Stimulated activated CD8-positive, alpha-beta memory T cell treated with anti-CD3 and anti-CD28 coated beads, Interleukin-4, amount 100 ng/mL, for 48 hours (primary cell): ENCODE measurements at places on chromosomes 3 and 15.

- DNase-seq: no peak
These were observed 35.0 kb downstream of the SPSB4 start for GRCh38 chr3:141086188-141086587.

DNA sequence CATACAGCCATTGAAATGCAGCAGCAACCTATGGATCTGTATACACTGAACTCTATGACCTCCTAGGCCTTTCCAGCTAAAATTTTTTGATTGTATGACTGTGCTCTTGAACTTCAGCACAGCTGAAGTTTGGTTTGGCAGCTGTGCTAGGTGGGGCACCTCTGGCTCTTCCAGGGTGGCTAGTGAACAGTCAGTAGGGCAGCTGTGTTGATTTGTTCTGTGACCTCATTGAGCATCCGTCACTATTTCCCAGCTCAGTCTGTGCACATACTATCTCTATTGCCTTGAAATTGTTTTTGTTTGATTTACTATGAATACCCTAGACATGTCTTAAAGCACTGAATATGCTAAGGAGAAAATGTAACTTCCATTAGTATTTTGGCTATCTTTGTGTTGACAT, 363.2 kb upstream of the NAALADL2 start:
- no peak for DNase-seq

DNA sequence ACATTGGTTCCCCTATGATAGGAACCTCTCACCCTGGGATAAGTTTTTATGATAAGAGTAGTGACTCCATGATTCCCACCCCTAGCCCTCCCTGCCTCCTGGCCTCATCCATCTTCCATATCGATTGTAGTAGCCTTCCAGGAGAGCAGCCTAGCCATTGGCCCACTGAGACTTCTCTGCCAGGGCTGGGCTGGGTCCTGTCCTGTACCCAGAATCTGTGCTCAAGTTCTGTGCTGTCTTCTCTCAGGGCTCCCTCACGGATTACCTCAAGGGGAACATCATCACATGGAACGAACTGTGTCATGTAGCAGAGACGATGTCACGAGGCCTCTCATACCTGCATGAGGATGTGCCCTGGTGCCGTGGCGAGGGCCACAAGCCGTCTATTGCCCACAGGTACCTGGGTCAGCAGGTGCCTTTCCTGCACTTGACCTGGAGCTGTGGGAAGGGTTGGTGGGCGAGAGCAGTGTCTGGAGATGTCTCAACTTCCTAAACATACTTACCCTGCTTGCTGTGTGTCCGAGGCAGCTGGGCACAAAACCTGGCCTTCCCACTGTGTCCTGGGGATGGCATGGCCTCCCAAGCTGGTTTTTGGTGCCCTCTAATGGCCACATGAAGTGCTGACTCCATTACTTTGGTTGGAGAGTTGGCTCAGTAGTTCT, 16.6 kb upstream of the EXOG start:
- peak; percentile 55 for DNase-seq

- DNase-seq: no peak
These were observed 394.2 kb upstream of the CBLB start for GRCh38 chr3:106263011-106263410.

DNA sequence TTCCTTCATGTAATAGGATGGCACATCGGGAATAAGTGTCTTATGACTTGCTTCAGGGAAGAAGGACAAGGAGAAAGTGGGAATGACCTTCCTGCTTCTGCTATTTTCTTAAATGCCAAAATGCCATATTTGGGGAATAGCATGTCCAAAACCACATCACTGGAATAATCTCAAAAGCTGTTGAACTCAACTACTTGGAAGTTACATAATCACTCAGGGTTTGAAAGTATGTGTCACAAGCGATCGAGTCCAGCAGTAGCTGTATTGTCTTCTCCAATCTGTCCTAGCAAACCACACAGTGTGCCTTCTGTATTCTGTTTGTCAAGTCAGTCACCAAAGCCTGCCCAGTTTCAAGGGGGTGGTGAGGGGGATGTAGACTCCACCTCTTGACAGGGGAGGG, 58.3 kb upstream of the GADL1 start:
- no peak for DNase-seq

DNA sequence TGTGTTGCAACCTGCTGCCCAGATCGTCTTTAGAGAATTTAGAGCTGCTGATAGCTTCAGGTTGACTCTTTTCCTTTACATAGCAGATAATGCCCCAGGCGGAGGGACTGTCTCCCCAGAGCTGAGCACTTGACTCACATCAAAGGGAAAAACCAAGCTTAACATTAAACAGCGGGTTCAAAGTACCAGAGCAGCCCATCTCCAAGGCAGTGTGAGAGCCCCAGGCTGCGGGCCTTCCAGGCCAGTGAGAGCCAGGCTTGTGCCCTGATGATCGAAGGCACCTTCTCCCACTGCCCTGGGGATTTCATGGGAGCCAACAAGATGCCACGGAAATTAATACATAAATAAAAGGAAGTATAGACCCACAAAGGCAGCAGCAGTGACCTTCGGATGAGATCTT, 275.6 kb downstream of the XXYLT1 start:
- DNase-seq: no peak

DNA sequence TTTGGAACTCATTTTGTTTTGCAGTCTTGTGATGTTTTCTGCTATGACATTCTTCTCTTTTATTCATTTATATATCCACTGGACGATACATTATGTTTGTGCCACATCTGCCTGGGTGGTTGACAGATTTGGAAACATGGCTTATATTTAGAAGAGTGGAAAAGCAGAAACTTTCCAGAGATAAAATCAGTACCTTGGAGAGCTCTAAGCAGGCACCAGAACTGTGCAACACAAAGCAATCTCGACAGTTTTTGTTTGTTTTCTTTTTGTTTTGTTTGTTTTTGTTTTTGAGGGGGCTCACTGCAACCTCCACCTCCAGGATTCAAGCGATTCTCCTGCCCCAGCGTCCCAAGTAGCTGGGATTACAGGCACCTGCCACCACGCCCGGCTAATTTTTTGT, 45.5 kb downstream of the SYN2 start:
- no peak for DNase-seq

DNA sequence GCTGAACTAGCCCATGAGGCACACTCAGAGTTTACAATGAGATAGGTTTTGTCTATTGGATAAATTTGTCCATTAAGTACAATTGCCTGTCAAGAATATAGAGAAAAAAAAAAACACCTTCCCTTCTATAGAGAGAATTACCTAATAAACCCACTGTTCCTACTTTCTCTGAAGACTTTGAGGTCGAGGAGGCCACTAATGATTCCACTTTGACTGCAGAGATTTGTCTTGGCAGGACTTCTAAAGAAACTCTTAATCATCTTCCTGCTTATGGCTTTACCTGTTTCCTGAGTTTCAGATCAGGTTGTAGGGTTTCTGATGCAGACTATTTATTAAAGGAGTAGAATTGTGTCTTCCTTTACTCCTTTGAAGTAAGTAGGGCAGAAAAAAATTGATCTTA, 342.4 kb upstream of the KCNMB2 start:
- DNase-seq: no peak

DNA sequence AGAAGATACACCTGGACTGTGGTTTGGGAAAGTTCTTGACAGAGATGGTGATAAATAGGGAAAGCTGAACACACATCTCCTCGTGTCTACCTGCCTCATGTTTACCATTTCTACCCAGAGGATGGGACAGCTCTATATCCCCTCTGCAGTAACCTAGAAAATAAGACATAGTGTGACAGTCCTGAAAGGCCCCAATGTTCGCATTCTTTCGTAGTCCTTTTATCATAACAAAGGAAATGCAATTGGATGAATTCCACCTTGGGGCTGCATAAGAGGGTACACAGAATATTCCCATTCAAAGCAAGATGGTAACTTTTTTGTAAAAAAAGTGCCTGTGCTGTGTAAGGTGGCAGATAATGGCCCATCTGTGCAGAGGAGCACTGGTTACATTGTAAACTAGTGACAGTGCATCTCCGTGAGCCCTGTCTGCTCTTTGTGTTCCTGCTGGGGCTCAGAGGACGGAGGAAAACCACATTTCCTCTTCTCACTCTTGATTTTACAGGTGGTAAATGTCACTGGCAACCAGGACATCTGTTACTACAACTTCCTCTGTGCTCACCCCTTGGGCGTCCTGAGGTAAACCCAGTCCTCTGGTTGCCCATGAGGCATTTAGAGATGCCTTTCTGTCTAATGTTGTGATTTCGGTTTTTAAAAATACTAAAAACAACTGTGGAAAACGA, 74.3 kb downstream of the SIDT1 start:
- peak; percentile 43 for DNase-seq

- no peak for DNase-seq
These were observed 59.9 kb downstream of the GPR176 start for GRCh38 chr15:39860200-39860599.

- DNase-seq: no peak
These were observed 11.9 kb downstream of the RAP2B start for GRCh38 chr3:153173758-153174516.

- no peak for DNase-seq
These were observed 114.6 kb upstream of the ACP3 start for GRCh38 chr3:132202586-132202985.

- DNase-seq: no peak
These were observed 1.3 kb downstream of the ELL3 start for GRCh38 chr15:43775411-43775965.

GRCh38 chr3:43215663-43216275, 70.6 kb upstream of the SNRK start:
- no peak for DNase-seq

- no peak for DNase-seq
These were observed 11.0 kb downstream of the LEKR1 start for GRCh38 chr3:156837115-156837514.

DNA sequence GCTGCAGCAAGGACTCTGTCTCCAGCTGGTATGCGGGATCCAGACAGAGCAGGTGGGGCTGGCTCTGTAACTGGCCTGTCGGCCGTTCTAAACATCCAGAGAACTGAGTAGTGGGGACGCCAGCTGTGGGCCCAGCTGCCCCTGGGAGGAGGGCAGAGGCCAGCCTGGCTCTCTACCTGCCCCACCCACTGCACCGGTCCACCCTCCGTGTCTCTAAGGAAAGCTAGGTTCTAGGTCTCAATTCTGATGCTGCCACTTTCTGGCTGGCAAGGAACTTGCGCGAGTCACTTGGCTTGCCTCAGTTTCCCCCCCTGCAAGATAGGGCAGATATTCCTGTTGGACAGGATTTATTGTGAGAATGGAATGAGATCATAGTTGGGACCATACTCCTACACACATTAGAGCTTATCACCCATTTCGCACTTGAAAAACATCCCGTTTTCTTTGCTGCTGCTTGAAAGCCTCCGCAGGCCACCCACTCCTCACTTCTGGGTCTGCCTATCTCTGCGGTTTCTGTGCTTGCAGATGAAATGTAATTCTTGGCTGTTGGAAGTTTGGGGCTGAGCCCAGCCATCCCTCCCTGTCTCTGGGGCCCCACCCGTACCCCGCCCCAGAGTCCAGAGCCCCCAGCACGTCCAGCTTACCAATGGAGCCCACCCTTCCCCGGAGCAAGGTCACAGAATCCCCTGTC, 65.8 kb downstream of the IQSEC1 start:
- DNase-seq: no peak

GRCh38 chr3:88678747-88679146, 428.7 kb upstream of the EPHA3 start:
- no peak for DNase-seq

GRCh38 chr3:186722457-186722856, 5.3 kb downstream of the KNG1 start:
- no peak for DNase-seq

DNA sequence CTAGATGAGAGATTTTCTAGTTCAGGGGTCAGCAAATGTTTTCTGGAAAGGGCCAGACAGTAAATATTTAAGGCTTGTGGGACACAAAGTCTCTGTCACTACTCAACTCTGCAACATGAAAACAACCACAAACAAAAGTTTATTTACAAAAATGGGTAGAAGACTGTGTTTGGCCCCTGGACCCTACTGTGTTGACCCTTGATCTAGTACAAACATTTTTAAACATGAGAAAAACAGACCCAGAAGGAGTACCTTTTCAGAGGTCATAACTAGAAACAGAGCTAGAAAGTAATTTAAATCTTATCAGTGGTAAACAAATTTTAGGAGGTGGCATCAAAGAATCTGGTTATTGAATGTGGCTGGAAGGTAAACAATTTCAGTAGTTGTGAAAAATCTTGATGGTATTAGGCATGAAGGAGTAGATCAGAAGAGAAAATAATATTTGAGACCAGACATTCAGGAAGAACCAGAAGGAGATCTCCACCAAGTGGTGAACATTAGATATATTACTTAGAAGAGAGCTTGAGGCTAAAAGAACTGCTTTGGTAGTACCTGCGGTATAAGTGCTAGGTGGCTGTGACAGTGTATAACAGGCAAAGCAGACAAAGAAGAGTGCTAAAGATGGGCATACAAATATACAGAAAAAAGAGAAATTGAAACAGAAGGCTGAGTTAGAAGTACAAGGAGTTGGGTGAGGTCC, 101.7 kb downstream of the NR1I2 start:
- DNase-seq: no peak

GRCh38 chr3:194486540-194487288, at the start of gene ATP13A3:
TSS of gene ATP13A3 (minus strand) at chr3:194487002. CDS start at chr3:194462190, 24,812 bp downstream.
- peak; percentile 88 for DNase-seq

GRCh38 chr3:140628606-140629005, 49.3 kb upstream of the TRIM42 start:
- DNase-seq: no peak

DNA sequence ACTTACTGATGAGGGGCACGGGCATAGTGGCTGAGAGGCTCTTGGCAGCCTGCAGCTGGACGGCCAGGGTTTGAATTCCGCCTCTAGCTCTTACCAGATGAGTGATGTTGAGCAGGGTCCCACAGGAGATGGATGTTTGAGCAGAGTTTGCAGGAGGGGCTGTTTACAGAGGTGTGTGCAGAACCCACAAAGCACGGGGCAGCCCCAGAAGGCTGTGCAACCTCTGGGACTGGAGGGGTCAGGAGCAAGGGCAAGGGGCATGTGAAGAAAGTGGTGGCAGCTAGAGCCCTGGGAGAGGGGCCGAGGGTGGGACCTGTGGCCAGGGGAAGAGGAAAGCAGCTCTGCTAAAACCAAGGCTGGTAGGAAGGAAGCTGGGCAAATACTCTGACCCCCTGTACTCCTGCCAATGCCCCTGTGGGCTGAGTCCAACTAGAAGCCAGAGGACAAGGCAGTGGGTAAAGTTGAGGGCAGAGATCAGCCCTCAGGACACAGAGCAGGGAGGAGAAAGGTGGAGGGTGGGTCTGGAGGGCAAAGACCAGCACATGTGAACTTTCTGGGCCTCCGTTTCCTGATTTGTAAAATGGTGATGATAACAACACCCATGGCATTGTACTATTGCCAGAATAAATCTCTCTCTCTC, 53.9 kb upstream of the ITGA11 start:
- DNase-seq: no peak
